ENCODE measurements at places on chromosomes 2 and 18.

- DNase-seq = no peak
These were observed 53.1 kb upstream of the NOSTRIN start for GRCh38 chr2:168749297-168749696.

DNA sequence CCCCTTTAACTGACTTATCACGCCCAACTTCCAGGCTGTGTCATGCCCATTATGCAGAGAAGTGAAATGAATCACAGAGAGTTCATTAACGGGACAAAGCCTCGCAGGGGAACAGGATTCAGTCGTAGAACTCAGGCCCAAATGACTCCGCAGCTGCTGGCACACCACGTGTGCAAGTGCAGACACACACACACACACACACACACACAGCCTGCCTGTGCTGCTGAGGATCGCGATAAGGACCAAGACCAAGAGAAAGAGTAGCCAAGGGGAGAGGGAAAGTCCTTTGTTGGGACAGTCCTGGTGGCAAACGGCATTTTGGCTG, 90.0 kb upstream of the TAF1B start:
- peak; percentile 87 for DNase-seq

DNA sequence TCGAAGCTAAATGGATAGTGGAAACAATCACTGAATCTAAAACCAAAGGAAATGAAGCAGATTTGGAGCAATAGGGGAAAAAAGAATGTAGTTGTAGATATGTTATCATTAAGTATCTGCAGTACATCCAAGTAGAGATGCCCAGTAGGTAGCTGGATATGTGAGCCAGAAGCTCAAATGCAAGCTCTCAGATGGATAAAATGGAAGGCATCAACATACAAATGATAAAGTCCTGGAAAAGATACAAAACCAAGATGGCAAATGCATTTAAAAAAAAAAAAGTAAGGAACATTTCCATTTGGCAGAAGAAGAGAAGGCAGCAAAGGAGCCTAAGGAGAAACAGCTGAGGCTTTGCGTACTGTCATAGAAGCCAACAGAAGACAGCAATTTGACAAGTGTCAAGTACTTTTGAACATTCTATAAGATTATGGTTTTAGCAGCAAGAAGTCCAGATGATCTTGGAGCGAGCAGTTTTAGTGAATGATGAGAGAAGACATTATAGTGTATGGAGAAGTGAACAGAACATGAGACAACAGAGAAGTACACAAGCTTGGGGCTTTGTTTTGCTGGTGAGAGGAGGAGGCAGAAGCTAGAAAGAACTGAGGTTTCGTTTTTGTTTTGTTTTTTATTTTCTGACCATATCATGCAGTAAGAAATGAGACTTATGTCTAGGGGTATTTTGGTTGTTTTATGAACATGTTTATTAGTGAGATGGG, 18.3 kb downstream of the ROCK2 start:
- no peak for DNase-seq

DNA sequence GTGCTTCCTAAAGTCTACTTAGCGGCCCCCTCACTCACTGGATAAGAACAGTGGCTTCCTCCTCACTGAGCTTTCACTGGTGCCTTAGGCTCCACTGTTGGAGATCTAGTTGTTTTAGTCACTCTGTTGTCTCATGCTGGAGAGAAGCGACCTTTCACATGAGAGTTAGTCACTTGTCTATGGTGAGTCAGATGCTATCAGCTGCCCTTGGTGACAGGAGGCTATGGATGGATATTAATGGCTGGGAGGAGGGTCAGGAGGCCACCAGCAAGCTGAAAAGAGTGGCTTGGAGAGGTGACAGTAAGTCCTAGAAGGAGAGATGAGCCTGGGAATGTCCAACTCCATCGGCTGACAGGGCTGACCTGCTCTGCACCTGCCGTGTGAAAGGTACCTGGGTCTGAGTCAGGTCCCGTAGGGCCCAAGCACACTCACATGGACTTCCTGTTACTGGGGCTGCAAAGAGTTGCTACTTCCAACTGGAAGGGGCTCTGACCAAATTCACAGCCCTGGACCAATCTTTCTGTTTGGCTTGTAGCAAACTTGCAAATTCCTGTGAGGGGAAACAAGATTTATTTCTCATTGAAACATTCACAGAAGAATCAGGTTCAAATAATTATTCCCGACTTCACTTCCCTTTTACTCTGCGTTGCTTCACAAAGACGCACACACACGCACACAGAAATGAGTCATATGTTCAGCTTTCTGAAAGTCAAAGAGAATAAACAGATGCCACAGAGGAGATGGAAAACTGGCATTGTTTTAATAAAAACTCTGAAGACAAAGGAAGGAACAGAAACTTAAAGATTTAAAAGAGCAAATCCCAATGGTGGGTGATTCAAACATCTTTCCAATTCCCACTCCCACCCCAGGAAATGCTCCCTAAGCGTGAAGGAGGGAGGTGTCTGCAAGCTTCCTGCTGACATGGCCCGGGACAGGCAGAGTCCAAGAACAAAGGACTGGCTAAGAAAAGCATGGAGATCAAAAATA, 203.5 kb upstream of the TWIST2 start:
- DNase-seq = no peak

- no peak for DNase-seq
These were observed 96.2 kb downstream of the KLHL29 start for GRCh38 chr2:23480957-23481797.
